Sigmoid colon (tissue), 7 donors: ENCODE measurements at places on chromosomes 5 and 9. TPM values are rescaled to one million over a fixed set of nuclear protein-coding genes. Genes with fewer than 3 reads are reported as not detected.

- no peaks in the 10 kb centered on the region for H3K27me3 ChIP-seq
- no peaks in the 10 kb centered on the region for H3K4me1 ChIP-seq
- H3K36me3 ChIP-seq = no peaks in the 10 kb centered on the region
- H3K4me3 ChIP-seq = no peak overlapping the region
These were observed 54.0 kb upstream of the OLFM1 start for GRCh38 chr9:135033487-135033886.

GRCh38 chr5:3122985-3123762 lies 371.7 kb upstream of the IRX2 start:
- no peaks in the 10 kb centered on the region for H3K4me1 ChIP-seq
- no peak overlapping the region for H3K4me3 ChIP-seq
- H3K27me3 ChIP-seq = no peaks in the 10 kb centered on the region
- no peaks in the 10 kb centered on the region for H3K36me3 ChIP-seq
- no peak overlapping the region for H3K27ac ChIP-seq

DNA sequence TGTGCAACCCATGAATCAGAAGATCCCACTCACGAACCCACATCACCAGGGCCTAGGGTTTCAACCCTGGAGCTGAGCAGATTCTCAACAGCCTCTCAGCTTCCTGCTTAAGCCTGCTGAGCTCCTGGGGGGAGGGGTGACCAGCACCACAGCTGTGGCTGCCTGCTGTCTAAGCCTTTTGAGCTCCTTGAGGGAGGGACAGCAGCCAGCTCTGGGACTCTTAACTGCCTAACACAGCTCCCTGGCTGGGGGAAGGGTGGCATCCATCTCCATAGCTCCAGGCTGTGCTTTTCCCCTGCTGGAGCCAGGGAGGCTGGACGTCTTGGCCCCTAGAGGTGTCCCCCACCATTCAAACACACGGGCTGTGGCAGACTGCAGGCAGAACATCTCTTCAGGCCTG lies 250.3 kb downstream of the DMAC1 start:
- H3K27ac ChIP-seq = no peak overlapping the region
- H3K36me3 ChIP-seq = no peaks in the 10 kb centered on the region
- no peak for DNase-seq
- no peaks in the 10 kb centered on the region for H3K27me3 ChIP-seq
- no peaks in the 10 kb centered on the region for H3K4me1 ChIP-seq

DNA sequence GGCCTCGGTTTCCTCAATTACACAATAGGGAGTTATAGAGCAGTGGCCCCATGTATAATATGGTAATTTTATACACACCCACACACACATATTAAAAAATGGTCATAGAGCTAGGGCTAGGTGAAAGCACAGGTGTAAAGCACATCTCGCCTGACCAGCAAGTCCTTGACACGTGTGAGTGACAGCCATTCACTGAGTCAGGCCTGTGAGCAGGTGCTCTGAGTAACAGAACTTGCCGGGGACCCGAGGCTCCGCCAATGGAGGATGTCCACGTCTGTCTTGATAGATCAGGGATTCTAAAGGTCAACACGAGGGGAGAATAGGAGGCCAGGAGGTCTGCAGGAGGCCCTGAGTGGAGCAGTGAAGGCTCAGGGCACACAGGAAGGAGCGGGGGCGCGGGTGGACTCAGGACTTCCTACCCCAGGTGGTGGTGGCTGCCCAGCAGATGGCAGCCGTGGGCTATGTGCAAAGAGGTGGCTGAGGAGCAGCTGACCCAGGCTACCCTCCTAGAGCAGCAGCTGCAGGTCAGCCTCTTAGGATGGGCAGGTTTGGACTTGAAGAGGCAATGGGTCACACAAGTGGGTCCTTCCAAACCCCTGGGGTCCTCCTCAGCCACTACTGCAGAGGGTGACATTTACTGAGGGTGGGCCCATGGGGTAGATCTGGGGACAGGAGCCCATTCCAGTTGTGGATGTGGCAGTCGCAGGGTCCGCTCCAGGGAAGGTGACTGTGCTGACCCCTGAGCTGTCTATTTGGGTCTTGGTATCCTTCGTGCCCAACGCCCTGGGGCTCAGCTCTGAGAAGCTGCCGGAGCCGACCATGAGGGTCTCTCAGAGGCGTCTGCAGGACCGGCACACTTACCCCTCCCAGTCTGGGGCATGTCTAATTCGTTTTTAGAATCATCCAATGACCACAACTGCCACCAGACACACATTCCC lies 45.9 kb downstream of the PRRT1B start:
- peaks cover 23% of the 10 kb centered on the region for H3K36me3 ChIP-seq
- no peak overlapping the region for H3K27ac ChIP-seq
- H3K4me3 ChIP-seq = no peak overlapping the region
- H3K27me3 ChIP-seq = no peaks in the 10 kb centered on the region

UBE2QL1 gene
- 3.6 TPM for total RNA-seq

C5orf46 gene
- total RNA-seq = not detected

HMCN2 gene
- 8.2 TPM for total RNA-seq
